HFFc6 (cell line): ENCODE measurements at places on chromosomes 5 and 9. TPM values are rescaled to one million over a fixed set of nuclear protein-coding genes. Genes with fewer than 3 reads are reported as not detected.

Gene CSF1R
- 0.68 to 1.5 TPM (median 0.94 TPM) in 3 replicates for total RNA-seq

Gene IRX1
- not detected in 3 replicates for total RNA-seq

GRCh38 chr5:177437623-177438022 is 9.0 kb upstream of the PRR7 start:
- no peak for DNase-seq
- peaks cover 19% of the 10 kb centered on the region for H3K36me3 ChIP-seq
- H3K4me3 ChIP-seq: no peak overlapping the region
- no peak overlapping the region for H3K27ac ChIP-seq
- no peaks in the 10 kb centered on the region for H3K4me1 ChIP-seq

Gene PCDHA4
- total RNA-seq: 0.05 TPM in 1 of 3 replicates, not detected in the others

GRCh38 chr5:99076723-99077640 is 148.2 kb upstream of the CHD1 start:
- no peaks in the 10 kb centered on the region for H3K36me3 ChIP-seq
- H3K4me1 ChIP-seq: no peaks in the 10 kb centered on the region
- H3K27me3 ChIP-seq: peaks cover 5% of the 10 kb centered on the region
- H3K4me3 ChIP-seq: no peak overlapping the region

GRCh38 chr9:129761901-129762369 is 9.1 kb upstream of the PTGES start:
- DNase-seq: peak; percentile 91
- H3K4me1 ChIP-seq: peaks cover 42% of the 10 kb centered on the region
- peak overlapping the region; percentile 99 for H3K27ac ChIP-seq
- peak overlapping the region; percentile 77 for H3K4me3 ChIP-seq
- H3K36me3 ChIP-seq: no peaks in the 10 kb centered on the region
- H3K27me3 ChIP-seq: peaks cover 5% of the 10 kb centered on the region

DNA sequence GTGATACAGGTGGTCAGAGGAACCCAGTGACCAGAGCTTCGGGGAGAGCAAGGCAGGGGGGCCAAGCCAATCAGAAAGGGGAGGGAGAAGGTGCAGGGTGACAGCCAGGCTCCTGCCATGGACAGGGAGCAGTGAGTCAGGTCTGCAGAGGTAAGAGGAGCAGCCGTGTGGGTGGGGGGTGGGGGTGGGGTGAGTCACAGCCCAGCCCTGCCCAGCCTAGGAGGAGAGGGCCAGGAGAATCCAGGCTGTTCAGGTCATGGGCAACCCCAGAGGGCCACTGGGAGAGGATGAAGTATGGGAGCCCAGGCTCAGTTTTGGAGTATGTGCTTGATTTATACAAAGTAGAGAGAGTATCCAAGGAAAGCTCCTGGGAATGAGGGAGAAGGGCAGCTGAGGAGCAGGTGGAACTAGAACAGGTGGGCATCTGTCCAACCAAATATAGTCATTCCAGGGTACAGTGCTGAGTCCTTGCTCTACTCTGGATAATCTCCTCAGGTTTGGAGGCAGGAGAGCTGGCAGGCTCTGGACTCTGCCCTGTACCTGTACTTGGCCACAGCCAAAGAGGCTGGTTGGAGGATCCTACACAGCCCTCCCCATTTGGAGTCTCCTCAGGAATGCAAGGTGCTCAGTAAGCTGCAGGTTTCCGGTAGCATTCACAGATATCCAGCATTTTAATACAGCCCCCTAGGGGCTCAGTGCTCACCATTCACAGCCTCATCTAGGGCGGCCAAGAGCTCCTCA is 1.6 kb downstream of the HBEGF start:
- peak overlapping the region; percentile 47 for H3K27ac ChIP-seq
- no peak for DNase-seq
- peaks cover 77% of the 10 kb centered on the region for H3K4me1 ChIP-seq

Gene PCDHB6
- 0.14 to 0.81 TPM (median 0.25 TPM) in 3 replicates for total RNA-seq

Gene PCYOX1L
- total RNA-seq: 10.1 to 12.0 TPM (median 10.7 TPM) in 3 replicates

Gene SH3RF2
- total RNA-seq: 0.68 to 1.7 TPM (median 1.5 TPM) in 3 replicates

- no peaks in the 10 kb centered on the region for H3K27me3 ChIP-seq
- DNase-seq: no peak
- peaks cover 28% of the 10 kb centered on the region for H3K36me3 ChIP-seq
- peak overlapping the region; percentile 94 for H3K4me3 ChIP-seq
- no peak overlapping the region for H3K27ac ChIP-seq
These were observed 7.7 kb downstream of the NR3C1 start for GRCh38 chr5:143395638-143396352.

DNA sequence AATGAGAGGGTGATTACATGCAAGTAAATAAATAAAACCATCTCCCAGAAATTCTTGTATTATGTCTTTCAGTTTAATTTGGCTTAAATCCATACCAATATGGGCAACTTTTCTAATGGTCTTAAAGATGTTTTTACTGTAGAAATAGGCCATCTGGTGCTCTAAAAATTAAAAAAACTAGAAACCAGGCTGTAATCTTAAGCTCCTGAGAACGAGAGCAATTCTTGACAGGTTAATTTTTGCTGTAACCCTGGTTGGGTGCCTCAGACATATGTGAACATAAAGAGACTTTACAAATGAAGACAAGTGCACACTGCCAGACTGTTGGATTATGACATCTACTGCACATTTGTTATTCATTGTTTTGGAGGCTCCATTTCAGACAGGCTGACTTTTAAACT is 246.8 kb upstream of the DAB2 start:
- H3K4me3 ChIP-seq: no peak overlapping the region
- H3K36me3 ChIP-seq: no peaks in the 10 kb centered on the region
- no peak overlapping the region for H3K27ac ChIP-seq
- peaks cover 4% of the 10 kb centered on the region; the same call in 1 of the 2 replicates for H3K27me3 ChIP-seq
- H3K4me1 ChIP-seq: no peaks in the 10 kb centered on the region

Gene FAM151B
- total RNA-seq: 2.0 and 2.5 TPM in 2 replicates

DNA sequence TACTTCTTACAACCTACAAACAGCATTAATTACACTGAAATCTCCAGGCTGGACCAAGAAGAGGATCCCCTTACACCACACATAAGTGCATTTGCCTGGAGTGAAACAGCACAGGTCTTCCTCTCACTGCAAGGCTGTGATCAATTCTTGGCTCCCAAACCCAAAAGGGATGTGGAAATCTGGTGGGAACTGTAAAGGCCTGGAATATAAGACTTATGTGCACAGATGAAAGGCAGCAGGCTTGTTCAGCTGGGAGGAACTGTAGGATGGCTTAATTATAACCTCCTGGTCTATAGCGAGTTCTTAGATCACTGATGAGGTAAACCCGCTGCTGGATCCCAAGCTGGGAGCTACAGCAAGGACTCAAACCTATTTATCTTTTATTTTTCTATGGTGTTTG is 182.9 kb upstream of the TNC start:
- H3K4me3 ChIP-seq: no peak overlapping the region
- H3K4me1 ChIP-seq: peaks cover 7% of the 10 kb centered on the region
- H3K36me3 ChIP-seq: no peaks in the 10 kb centered on the region
- H3K27ac ChIP-seq: no peak overlapping the region

DNA sequence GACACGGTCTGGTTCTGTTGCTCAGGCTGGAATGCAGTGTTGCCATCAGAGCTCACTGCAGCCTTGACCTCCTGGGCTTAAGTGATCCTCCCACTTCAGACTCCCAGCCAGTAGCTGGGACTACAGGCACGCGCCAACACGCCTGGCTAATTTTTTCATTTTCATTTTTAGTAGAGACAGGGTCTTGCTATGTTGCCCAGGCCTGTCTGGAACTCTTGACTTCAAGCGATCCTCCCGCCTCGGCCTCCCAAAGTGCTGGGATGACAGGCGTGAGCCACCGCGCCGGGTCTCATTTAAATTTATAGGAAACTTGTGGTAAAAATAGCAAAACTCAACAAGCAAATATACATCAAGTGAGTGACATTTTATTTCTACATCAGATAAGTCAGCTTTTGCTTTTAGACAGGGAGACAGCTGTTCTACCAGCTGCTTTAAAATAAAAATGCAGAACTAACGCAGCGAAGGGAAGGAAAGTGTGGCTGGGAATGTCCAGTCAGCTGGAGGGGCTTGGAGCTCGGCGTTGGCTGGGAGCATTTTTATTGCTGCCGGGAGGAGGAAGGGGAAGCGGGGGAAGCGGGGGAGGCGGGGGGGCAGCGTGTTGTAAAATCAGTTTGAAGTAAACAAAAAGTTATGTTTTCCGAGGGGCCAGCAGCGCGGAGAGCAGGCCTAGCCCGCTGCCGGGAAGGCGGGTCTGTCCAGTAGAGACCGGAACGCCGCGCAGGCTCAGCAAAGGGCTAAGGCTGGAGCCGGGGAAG is 707 bp upstream of the ZFYVE16 start:
- peaks cover 9% of the 10 kb centered on the region; the same call in 1 of the 2 replicates for H3K27me3 ChIP-seq
- H3K36me3 ChIP-seq: no peaks in the 10 kb centered on the region; the same call in 1 of the 2 replicates
- peak overlapping the region; percentile 98 for H3K4me3 ChIP-seq
- peak; percentile 7 for DNase-seq
- peaks cover 32% of the 10 kb centered on the region for H3K4me1 ChIP-seq

- H3K4me1 ChIP-seq: peaks cover 63% of the 10 kb centered on the region
- peak overlapping the region; percentile 96 for H3K27ac ChIP-seq
- H3K27me3 ChIP-seq: peaks cover 3% of the 10 kb centered on the region
- peak; percentile 95 for DNase-seq
These were observed 50.2 kb downstream of the C9orf50 start for GRCh38 chr9:129570450-129571297.

DNA sequence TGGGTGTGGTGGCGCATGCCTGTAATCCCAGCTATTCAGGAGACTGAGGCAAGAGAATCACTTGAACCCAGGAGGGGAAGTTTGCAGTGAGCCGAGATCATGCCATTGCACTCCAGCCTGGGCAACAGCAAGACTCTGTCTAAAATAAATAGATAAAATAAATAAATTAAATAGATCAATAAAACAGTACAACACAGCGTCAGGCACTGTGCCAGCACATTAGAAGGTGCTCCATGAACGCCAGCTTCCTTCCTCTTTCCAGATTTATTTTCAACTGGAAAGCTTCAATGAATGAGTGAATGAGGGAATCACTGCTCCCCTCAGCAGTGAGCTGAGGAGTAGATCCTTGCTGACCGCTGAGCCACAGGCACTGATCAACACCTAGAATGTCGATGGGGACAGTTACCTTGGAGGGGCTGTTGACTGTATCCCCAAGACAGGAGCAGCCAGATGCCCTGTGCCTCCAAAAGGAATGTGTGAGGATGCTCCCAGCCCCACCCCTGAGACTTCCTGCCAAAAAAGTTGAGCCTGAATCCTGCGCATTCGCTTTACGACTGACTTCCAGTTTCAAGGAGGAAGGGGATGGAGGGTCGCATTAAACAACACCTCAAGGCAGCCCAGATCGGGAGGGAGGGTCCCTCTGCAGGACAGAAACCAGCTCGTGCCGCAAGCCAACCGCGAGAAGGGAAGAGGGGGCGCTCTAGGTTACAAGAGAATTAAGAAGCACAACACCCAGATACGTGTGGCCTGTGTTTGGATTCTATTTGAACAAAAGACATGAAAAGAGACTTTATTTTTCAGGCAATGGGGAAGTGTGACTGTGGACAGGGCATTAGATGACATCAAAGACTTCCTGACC is 54.0 kb upstream of the CNOT6 start:
- peaks cover 8% of the 10 kb centered on the region for H3K27me3 ChIP-seq
- no peak overlapping the region for H3K4me3 ChIP-seq
- H3K4me1 ChIP-seq: no peaks in the 10 kb centered on the region
- no peak overlapping the region for H3K27ac ChIP-seq
- no peaks in the 10 kb centered on the region for H3K36me3 ChIP-seq

DNA sequence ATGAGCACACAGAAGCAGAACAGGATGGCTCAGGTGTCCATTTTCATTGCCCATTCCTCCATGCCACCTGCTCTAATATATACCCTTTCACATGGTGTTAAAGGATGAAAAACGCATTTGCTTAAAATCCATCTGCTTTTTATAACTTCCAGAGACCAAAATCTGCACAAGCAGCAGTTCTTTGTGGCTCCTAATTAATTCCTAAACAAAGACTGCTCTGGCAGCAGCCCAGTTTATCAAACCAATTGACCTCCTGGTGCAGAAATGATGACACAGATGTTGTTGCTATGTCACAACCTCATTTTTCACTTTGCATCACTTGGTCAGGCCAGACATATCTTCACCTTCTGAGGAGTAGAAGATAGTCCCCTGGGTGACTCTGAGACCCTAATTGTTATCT is 141.2 kb downstream of the ASTN2 start:
- no peaks in the 10 kb centered on the region for H3K27me3 ChIP-seq
- no peak for DNase-seq
- no peaks in the 10 kb centered on the region for H3K4me1 ChIP-seq
- H3K36me3 ChIP-seq: no peaks in the 10 kb centered on the region; the same call in 1 of the 2 replicates

DNA sequence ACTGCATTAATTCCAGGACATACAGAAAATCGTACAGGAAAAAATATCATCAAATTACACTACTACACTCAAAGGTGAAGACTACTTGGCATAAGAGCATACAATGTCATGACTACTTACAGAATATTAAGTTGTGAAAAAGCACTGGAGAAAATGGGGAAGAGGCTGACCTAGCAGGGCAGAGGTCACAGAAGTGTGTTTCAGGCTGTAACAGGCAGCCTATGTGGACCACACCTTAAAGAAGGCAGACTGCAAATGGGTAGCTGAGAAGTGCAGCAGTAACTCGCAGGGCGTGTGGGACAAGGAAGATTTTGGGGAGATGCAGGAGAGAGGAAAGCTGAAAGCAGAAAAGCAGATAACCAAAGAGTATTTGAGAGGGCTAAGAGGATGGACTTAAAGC is 167.0 kb upstream of the PIK3R1 start:
- peaks cover 41% of the 10 kb centered on the region for H3K4me1 ChIP-seq
- H3K27ac ChIP-seq: peak overlapping the region; percentile 52
- DNase-seq: no peak
- peaks cover 1% of the 10 kb centered on the region for H3K27me3 ChIP-seq
- peaks cover 12% of the 10 kb centered on the region for H3K36me3 ChIP-seq

DNA sequence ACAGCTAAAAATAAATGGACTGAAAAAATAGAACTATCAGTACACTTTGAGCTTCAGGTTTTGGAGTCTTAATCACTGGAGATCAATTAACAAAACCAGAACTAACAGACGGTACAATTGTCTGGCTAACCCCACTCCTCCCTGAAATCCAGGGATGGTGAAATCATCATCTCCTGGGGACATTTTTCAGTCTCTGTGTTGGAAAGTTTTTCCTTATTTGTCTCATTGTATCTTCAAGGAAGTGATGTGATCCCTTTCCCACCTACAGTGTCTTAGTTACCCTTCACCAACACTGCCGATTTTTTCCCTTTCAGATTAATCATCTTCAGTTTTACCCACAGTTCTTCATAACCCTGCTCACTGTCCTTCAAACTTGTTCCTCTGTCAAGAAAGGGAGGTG is 81.9 kb downstream of the MAP1B start:
- H3K36me3 ChIP-seq: peaks cover 88% of the 10 kb centered on the region
- no peak overlapping the region for H3K27ac ChIP-seq
- H3K4me1 ChIP-seq: peaks cover 45% of the 10 kb centered on the region

Gene PELO
- total RNA-seq: 51.0 to 77.2 TPM (median 67.6 TPM) in 3 replicates

DNA sequence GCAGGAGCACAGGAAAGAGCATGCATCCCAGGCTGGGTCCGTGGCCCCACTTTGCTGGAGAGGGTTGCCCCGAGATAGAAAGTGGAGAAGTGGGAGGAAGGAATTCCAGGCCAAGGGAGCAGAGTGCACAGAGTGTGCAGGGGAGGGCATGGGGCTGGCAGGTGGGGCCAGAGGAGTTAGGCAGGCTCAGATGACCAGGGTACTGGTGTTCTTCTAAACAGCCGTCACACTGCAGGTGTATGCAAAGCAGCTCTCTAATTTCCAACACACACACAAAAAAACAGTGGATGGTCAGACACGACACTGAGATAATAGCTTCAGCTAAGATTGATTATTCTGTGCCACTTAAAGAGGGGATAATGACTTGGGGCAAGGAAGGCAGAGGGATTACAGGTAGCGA is 212.2 kb downstream of the MTRR start:
- no peak overlapping the region for H3K4me3 ChIP-seq
- no peak for DNase-seq
- H3K4me1 ChIP-seq: no peaks in the 10 kb centered on the region
- no peak overlapping the region for H3K27ac ChIP-seq

- no peaks in the 10 kb centered on the region; the same call in 1 of the 2 replicates for H3K36me3 ChIP-seq
- no peak overlapping the region for H3K4me3 ChIP-seq
- no peaks in the 10 kb centered on the region for H3K27me3 ChIP-seq
- peaks cover 12% of the 10 kb centered on the region for H3K4me1 ChIP-seq
These were observed 1032.5 kb downstream of the DTWD2 start for GRCh38 chr5:117955831-117956230.

Gene ZDHHC11B
- total RNA-seq: not detected in 3 replicates
